Left lobe of liver (tissue), 2 donors: ENCODE measurements at places on chromosomes 7 and 10. TPM values are rescaled to one million over a fixed set of nuclear protein-coding genes. Genes with fewer than 3 reads are reported as not detected.

Gene INA
- total RNA-seq, result not detected

- DNase-seq, result no peak
Measured at GRCh38 chr10:15393139-15393825, 22.2 kb upstream of the FAM171A1 start.

- no peak for DNase-seq
Measured at GRCh38 chr7:111175908-111176441, 85.0 kb downstream of the LRRN3 start.

GRCh38 chr10:3090914-3091787, 23.8 kb downstream of the PFKP start:
- no peak for DNase-seq

- no peak for DNase-seq
Measured at GRCh38 chr10:1130995-1131790, 75.0 kb downstream of the WDR37 start.

DNA sequence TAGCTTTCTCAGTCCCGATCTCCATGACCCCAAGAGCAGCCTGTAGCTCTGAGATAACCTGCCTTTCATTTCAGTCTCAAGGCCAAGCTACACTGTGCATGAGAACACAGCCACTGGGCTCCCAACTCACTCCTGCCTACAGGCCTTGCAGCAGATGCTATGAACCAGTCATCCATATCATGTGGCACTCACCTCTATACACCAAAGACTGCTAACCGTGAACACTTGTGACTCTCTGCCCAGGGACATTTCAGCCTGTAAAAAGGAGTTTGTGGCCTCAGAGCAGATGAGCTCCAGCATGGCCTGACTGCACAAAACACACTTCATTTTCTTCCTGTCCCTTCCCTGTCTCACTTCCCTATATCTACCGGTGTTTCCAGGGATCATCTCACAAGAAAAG, 56.9 kb upstream of the NPY start:
- no peak for DNase-seq
